ENCODE measurements at places on chromosomes 11 and 22.

DNA sequence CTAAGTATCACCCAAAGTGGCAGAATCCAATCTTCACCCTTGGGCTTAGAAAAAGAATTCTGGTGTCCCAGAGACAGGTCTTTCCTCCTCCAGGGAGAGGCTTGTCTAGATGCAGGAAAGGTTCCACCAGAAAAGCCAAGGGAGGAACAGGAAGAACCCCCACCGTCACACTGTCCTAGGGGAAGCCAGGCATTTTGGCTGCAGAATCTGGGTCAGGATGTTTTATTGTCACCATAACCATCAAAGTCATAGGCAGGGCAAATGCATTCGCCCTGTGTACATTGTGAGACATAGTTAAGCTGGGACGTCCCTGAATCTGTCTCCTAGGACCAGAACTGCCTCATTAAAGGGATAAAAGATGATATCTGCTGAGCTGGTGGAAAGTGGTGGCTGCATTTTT, 590.5 kb downstream of the OPCML start:
- no peak for DNase-seq

DNA sequence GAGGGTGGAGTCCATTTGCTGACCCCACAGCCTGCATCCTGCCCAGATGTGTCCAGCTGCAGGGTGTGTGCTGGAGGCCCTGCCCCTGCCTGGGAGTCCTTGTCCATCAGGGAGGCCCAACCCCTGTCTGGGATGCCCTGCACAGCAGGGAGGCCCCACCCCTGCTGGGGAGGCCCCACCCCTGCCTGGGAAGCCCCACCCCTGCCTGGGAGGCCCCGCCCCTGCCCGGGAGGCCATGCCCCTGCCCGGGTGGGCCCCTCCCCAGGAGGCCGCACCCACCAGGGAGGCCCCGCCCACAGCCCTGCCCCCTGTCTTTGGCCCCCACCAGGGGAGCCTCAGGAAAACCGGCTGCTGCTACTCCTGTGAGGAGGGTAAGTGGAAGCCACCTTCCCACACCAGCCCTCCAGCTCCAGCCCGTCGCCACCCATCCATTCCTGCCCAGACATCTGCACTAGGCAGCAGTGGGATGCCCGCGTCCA, 37.2 kb downstream of the MUC5B start:
- no peak for DNase-seq

GRCh38 chr22:36619797-36620399, 83.7 kb downstream of the CACNG2 start:
- no peak for DNase-seq

GRCh38 chr22:19179497-19180048, 1.0 kb upstream of the SLC25A1 start:
- DNase-seq, result peak; percentile 87

DNA sequence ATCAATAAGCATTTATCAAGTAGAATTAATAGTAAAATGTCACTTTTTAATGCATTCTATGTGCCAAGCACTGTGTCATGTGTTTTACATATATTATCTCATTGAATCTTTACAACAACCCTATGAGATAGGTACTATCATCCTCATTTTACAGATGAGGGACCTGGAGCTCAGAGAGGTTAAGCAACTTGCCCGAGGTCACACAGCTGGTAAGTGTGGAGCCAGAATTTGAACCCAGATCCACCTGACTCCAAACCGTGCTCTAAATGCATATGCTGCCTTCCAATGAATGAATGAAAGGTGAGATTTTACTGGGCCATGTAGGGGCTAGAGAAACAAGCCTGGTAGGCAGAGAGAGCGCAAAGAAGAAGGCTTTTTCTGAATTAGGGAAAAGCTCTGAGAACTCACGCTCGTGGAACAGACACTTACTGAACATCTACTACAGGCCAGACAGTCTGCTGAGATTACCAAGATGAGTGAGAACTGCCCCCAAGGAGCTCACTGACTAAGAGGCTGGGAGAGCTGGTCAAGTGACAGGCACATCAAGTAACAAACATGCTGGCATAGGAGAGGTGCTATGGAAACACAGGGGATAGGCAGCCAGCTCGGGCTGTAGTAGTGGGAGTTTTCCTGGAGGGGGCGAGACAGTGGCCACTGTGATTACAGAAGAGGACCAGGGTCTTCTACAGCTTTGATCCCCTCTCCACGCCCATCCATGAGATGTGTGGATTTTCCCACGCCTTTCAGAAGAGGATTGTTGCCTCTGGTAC, 4.4 kb downstream of the ABCG4 start:
- DNase-seq, result no peak

DNA sequence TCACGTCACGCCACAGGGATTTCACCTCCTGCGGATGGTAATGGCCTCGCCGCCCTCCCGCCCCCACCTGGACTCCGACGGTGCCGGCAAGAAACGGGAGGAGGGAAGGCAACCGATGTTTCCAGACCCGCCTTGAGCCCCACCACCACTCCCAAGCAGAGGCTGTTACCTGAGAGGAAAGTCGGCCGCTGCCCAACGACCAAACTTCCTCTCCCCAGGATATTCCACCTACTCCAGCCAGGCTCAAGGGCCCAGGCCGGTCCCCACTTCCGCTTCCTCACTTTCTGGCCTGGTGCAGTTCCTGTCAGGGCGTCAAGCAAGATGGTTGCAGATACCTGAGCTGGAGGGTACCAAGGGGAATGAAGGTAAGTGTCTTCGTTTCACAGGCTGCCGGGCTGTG, at the start of gene ENTHD1:
Gene ENTHD1 (minus strand): TSS at position 235 of the 400 bp plus-strand sequence. CDS start 6,012 bp downstream, outside the sequence.
- no peak for DNase-seq
